ENCODE measurements at places on chromosomes 6 and 20.

DNA sequence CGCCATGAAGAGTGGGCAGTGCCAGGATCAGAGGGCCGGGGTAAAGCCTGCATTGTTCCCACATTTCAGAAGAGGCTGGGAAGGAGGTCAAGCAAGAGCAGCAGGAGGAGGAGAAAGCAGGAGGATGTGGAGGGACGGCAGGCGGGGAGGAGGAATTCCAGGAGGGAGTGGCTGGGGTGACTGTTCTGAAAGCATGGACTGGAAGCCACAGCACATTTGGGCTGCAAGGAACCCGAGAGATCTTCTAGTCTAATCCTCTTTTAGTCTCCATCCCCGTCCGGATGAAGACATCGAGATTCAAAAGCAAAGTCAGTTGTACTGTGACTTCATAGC lies 76.9 kb downstream of the FAM50B start:
- peak; percentile 62 for DNase-seq

GRCh38 chr20:57175397-57176010 lies 90.9 kb downstream of the BMP7 start:
- no peak for DNase-seq

DNA sequence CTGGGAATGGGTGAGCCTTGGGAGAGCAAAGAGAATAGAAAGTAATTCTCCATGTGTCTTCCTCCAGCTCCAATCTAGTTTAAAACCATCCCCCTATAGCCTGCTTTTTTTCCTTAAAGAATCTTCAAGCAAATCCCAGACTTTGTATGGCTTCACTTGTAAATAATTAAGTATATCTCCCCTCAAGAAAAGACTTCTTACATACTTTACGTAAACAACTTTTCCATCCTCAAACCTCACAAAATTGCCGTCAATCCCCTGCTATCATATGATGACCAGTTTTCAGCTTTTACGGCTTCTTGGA lies 88.5 kb upstream of the PHACTR3 start:
- no peak for DNase-seq

DNA sequence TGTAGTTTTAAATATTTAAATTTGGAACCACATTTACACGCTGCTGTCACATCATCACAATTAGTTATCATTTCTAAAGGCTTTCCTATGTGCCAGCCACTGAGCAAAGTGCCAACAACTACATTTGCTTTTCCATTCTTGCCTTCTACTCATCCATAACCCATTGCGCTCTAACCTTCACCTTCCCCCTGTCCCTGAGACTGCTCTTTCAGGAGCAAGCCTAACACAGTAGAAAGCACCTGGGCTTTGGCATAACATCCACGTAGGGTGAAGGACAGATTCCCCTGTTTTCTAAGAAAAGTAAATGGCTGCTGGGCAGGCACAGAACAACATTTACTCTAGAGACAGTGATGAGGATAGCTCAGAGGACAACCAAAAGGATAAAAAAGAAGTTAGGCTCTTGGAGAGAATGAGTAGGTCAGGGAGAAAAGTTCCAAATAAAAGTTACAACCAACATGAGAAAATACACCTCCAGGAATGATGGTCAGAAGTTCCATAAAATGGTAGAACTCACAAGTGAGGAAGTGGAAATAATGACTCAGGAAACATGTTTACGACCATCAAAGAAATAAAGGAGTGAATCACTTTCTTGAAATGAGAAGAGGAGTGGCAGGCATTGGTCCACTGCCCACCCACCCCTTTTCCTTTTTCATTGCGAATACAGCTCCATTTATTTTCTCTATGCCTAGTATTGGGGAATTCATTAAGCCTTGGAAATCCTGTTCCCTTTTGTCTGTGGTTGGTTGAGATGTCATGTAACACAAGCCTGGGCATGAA lies 77.2 kb downstream of the PFDN4 start:
- peak; percentile 30 for DNase-seq

- DNase-seq = no peak
Observed at GRCh38 chr6:47308552-47309290, 984 bp downstream of the TNFRSF21 start.

- no peak for DNase-seq
Observed at GRCh38 chr6:150503586-150504339, 95.9 kb upstream of the PLEKHG1 start.

DNA sequence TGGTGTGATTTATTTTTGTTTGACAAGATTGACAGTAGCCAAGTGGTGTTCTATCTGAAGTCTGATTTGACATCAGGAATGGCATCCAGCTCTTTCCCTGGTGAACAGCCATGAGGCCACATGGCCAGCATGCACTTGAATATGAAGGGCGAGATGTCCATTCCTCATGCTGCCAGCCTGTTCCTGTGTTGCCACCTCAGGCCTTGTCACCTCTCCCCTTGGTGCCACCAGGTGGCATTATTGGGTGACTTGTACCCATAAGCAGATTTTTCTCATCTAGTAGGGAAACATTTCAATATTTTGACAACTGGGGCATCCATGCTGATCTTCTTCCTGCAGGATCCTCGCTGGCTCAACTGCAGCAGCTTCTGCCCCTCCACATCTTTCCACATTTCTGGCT lies 199.1 kb downstream of the ERMARD start:
- peak; percentile 41 for DNase-seq

- DNase-seq = no peak
Observed at GRCh38 chr6:168333491-168333890, 13.9 kb upstream of the DACT2 start.

GRCh38 chr6:18214003-18214402 lies 50.3 kb downstream of the DEK start:
- DNase-seq = no peak

- no peak for DNase-seq
Observed at GRCh38 chr6:119821380-119821779, 471.8 kb upstream of the MAN1A1 start.

DNA sequence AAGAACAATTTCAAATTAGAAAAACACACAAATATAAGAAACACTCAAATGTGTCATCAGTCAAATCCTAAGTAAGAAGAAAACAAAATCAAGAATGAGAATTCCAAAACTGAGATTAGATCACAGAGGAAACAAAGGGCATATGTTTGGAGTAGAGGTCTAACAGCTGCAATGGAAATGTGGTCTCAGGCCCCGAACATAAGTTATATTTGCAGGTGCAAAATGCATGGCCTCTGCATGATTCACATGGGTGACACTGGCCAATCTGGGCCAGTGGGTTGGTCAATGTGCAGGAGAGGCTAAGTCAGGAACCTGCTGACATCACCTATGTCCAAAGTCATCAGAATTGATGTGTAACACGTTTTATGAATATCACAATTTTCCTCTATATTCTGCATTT lies 108.5 kb upstream of the MAP7 start:
- no peak for DNase-seq

- DNase-seq = no peak
Observed at GRCh38 chr6:46921731-46922130, at the start of gene ADGRF5. TSS of gene ADGRF5 (minus strand) at chr6:46921938. CDS start at chr6:46906762, 15,176 bp downstream.

DNA sequence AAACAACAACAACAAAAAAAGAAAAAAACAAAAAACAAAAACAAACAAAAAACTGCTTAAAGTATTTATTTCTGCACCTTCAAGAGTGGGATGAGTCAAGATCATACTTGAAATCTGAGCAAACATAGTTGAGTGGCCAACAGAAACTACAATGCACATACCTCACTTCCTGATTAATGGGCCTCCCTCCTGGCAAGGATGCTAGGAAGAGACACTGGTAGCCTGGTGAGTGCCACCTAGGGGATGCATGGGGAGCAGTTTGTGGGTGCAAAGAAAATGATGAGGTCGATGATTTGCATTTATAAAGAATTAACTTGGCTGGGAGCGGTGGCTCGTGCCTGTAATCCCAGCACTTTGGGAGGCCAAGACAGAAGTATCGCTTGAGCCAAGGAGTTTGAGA lies 808.1 kb downstream of the MAFB start:
- DNase-seq = peak; percentile 80

DNA sequence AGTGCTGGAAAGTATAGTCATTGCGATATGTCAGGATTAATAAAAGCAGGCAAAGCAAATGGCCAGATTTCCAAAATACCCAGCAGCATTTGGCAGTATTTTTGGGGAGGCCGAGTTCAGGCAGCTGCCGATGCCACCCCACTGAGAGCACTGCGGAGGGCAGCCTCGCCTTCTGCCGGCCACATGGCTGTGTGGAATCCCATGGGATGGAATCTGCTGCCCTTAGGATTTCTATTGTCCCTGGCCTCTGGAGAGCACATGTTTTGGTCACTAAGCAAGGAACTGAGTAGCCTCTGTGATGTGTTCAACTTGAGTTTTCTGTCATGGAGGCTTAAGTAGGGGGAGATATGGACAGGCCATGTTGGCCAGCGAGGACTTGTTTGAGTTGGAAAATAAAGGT lies 123.0 kb downstream of the FARS2 start:
- DNase-seq = no peak

- DNase-seq = no peak
Observed at GRCh38 chr6:8483650-8484049, 48.3 kb upstream of the SLC35B3 start.

DNA sequence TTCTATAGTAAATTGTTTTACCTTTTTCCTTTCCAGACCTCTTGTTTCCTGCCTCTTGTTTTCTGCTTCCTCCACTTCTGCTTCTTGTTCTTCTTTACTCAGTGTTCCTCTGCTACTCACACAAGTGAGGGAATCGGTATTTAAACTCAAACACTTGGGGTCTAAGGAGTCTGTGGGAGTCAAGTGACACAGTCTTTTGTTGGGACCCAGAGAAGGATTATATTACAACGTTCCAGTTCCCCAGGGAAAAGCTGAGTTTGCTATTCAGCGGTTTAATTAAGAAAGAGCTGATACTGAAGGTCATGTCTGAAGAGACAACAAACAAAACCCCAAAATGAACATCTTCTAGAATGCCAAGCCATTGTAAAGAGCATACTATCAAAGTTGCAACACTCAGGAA lies 107.8 kb upstream of the CITED2 start:
- DNase-seq = no peak

DNA sequence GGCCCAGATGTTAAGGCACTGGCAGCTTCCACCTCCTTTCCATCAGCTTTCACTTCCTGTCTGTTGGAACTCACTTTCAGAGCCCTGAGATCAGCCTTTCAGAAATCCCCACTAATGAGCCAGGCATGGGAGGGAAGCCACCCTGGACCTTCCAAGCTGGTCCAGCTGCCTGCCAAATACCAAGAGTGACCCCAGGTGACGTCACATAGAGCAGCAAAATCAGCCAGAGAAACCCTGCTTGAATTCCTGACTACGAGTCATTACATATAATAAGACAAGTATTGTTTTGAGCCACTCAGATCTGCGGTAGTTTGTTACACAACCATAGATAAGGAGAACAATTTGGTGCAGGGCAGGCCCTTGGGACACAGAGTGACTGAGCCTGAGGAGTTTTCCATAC lies 556.0 kb upstream of the JAG1 start:
- peak; percentile 94 for DNase-seq

GRCh38 chr20:44593751-44594150 lies 11.4 kb downstream of the PKIG start:
- DNase-seq = no peak

DNA sequence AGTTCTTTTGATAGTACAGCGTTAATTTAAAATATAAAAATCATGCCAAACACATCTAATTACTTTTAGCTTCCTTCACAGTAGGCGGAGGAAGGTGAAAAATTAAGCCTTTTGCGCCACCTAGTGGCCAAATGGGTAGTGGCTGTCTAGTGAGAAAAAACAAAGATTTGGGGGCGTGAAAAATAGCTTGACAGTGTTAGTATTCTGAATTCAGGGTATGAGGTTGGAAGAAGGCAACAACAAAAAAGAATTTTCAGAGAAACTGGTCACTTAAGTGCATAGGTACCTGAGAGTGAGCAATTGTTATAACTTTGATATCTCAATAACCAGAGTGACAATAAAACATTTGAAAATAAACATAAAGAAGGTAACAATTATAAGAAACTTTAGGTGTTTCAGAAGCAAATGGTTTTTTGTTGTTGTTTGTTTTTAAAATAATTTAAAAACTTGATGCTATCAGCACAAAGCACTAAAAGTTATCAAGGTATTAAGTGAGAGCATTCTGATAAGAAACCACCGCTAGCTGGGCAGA lies 14.3 kb downstream of the PSMB9 start:
- DNase-seq = peak; percentile 68

- no peak for DNase-seq
Observed at GRCh38 chr6:158038291-158039177, 56.9 kb downstream of the SYNJ2 start.
